Naive B cell (primary cell): ENCODE measurements at places on chromosomes 12 and 14. TPM values are rescaled to one million over a fixed set of nuclear protein-coding genes. Genes with fewer than 3 reads are reported as not detected.

GRCh38 chr14:53180272-53181221, 27.4 kb upstream of the DDHD1 start:
- no peak for DNase-seq

DNA sequence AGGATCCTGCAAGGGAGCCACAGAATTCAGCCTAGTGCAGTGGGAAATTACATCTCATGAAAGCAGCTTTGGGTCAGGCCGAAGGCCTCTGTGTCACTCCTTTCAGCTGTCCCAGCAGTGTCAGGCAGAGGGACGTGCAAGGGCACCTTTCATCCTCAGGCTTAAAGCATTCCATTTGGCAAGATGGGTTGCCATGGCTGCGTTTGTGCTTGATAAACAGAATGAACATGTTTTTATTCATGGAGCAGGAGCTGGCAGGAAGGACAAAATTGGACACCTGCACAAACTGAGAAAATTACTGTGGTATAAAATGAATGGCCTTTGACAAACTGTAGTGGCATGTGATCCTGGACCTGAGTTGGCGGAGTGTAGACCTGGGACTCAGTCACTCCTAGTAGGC, 29.4 kb downstream of the ACAD10 start:
- DNase-seq = no peak

Gene PPP1R36
- polyA plus RNA-seq = 0.40 TPM

GRCh38 chr12:54967461-54967860, 17.1 kb downstream of the TESPA1 start:
- no peak for DNase-seq

Gene SBNO1
- polyA plus RNA-seq = 17.2 TPM

DNA sequence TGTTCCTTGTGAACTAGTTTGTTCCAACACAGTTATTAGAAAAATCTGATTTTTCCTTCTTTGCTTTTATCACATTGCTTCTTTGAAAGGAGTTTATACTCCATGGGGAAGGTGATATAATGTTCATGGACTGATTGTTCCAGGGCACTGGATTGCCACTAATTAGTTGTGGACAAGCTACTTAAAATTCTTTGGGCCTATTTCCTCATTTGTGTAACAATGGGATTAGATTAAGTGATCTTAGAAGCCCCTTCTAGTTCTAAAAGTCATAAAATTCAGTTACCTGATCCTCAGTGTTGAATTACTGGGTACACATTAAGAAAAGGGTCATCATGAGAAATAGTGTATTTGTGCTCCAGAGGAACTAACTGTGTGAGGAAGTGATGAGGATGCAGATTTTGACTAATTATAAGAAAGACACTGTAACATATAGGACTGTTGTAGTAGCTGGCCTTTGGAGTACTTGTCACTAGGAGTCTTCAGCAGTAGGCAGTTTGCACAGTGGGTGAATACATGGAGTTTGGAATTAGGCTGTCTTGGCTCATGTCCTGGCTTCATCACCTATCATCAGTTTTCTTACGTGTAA, 82.2 kb downstream of the MIA2 start:
- DNase-seq = no peak

Gene MMP19
- polyA plus RNA-seq = not detected

Gene LYZ
- polyA plus RNA-seq = 2.1 TPM
